ENCODE measurements at places on chromosomes 1 and 21. TPM values are rescaled to one million over a fixed set of nuclear protein-coding genes. Genes with fewer than 3 reads are reported as not detected.

GRCh38 chr1:9603766-9604753 lies 15.3 kb downstream of the TMEM201 start:
- no peak for DNase-seq

The TNFRSF8 gene
- total RNA-seq: not detected

GRCh38 chr1:176323472-176323871 lies 116.4 kb upstream of the COP1 start:
- DNase-seq: no peak

The CD1D gene
- total RNA-seq: 1.6 TPM

DNA sequence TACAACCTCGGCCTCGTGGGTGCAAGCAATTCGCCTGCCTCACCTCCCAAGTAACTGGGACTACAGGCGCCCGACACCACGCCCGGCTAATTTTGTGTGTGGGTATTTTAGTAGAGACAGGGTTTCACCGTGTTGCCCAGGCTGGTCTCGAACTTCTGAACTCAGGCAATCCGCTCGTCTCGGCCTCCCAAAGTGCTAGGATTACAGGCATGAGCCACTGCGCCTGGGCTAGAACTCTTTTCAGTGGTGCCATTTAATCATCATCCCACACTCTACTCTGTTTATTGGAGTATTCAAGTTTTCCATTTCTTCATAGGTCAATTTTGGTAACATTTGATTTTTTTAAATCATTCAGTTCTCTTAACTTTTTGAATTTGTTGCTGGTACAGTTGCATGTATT lies 101.3 kb downstream of the DHRS3 start:
- DNase-seq: no peak

- DNase-seq: no peak
Observed at GRCh38 chr1:173191011-173191705, 16.0 kb downstream of the TNFSF4 start.
